ENCODE measurements at places on chromosomes 2 and 18.

- H3K36me3 ChIP-seq, result no peaks in the 10 kb centered on the region
- no peak overlapping the region for H3K27ac ChIP-seq
- peaks cover 6% of the 10 kb centered on the region for H3K4me1 ChIP-seq
- H3K4me3 ChIP-seq, result no peak overlapping the region
- peak; percentile 81 for DNase-seq
Measured at GRCh38 chr2:160210599-160211138, 10.6 kb upstream of the ITGB6 start.

- peaks cover 5% of the 10 kb centered on the region for H3K4me1 ChIP-seq
- no peak for DNase-seq
- H3K27me3 ChIP-seq, result no peaks in the 10 kb centered on the region
- H3K4me3 ChIP-seq, result no peak overlapping the region
- no peaks in the 10 kb centered on the region for H3K36me3 ChIP-seq
Measured at GRCh38 chr18:11498821-11499220, 110.6 kb upstream of the SLC35G4 start.

- H3K36me3 ChIP-seq, result no peaks in the 10 kb centered on the region
- no peaks in the 10 kb centered on the region for H3K27me3 ChIP-seq
- H3K4me3 ChIP-seq, result no peak overlapping the region
- no peaks in the 10 kb centered on the region for H3K4me1 ChIP-seq
- H3K27ac ChIP-seq, result no peak overlapping the region
Measured at GRCh38 chr18:32201948-32202672, 12.3 kb downstream of the MEP1B start.

DNA sequence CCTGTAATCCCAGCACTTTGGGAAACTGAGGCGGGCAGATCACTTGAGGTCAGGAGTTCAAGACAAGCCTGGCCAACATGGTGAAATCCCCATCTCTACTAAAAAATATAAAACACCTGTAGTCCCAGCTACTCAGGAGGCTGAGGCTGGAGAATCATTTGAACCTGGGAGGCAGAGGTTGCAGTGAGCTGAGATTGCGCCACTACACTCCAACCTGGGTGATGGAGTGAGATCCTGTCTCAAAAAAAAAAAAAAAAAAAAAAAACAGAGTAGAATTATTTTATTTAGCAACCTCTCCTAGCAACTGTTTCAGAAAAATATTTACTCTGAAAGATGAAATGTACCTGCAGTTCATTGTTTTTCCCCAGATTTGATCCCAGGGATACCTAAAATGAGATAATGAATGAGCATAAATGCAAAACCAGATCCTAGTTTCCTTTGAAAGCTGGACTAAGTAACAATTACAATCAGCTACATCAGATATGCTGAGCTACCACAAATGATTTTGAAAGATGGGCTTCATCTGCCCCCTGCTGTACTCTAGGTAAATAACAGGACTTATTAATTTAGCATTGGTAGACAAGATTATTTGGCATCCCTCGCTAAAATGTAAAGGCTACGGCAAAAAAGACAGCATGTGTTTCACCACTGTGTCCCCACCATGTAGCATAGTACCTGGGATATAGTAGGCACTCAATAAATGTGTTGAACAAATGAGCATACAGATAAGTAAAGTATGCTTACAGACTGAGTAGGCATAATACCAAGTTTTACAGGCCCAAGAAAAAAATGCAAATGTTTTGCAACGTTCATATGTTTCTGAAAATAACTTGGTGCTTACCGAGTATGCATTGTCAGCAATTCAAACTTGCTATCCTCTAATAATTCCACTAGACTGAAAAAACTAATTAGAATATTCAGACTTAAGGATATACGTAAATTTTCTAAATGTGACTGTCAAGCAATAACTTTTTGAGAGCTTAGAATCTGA lies 102.5 kb downstream of the ATL2 start:
- H3K27ac ChIP-seq, result no peak overlapping the region
- H3K36me3 ChIP-seq, result no peaks in the 10 kb centered on the region
- no peaks in the 10 kb centered on the region for H3K4me1 ChIP-seq

DNA sequence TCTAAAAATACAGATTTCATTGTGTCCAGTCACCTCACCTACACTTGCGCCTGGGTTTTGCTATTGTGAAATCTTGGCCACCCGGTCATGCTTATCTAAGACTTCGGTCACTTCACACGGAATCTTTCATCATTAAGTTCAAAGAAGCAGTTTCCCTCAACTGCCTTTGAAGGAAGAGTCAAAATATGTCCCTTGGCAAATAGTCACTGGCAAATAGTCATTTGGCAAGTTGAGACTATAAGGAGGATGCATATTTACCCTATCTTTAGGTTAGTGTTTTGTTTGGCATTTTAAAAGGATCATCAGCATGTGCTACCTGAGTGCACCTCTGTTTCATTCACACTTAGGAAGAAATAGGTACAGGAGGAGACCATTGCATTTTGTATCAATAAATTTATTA lies 95.9 kb downstream of the FEZ2 start:
- no peaks in the 10 kb centered on the region for H3K36me3 ChIP-seq
- no peaks in the 10 kb centered on the region for H3K27me3 ChIP-seq
- H3K4me1 ChIP-seq, result no peaks in the 10 kb centered on the region
- no peak overlapping the region for H3K4me3 ChIP-seq

DNA sequence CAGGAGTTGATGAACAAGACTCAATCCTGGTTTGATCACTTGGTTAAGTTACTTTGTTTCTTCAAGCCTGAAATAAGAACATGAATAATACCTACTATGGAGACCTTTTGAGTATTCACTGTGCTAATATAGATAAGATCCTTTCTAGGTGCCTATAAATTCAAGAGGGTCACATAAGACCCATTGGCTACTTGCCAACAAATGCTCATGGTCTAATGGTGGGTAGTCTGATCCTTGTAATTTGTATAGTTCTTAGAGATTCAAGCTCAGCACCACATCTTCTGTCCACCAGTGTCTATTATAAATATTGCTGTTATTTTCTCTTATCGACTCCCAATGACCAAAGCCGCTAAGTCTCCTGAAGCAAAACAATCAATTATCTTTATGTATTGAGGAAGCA lies 27.4 kb upstream of the ACSL3 start:
- no peaks in the 10 kb centered on the region for H3K27me3 ChIP-seq
- no peaks in the 10 kb centered on the region for H3K36me3 ChIP-seq
- no peak overlapping the region for H3K27ac ChIP-seq

GRCh38 chr2:239004274-239005015 lies 156.6 kb downstream of the TWIST2 start:
- H3K27me3 ChIP-seq, result peaks cover 1% of the 10 kb centered on the region
- DNase-seq, result no peak
- no peak overlapping the region for H3K4me3 ChIP-seq
- H3K4me1 ChIP-seq, result no peaks in the 10 kb centered on the region
- no peak overlapping the region for H3K27ac ChIP-seq

GRCh38 chr2:221335219-221335752 lies 236.8 kb downstream of the EPHA4 start:
- peaks cover 2% of the 10 kb centered on the region for H3K27me3 ChIP-seq
- no peak for DNase-seq
- no peak overlapping the region for H3K27ac ChIP-seq
- H3K4me1 ChIP-seq, result no peaks in the 10 kb centered on the region
- H3K36me3 ChIP-seq, result no peaks in the 10 kb centered on the region
- H3K4me3 ChIP-seq, result no peak overlapping the region

- H3K36me3 ChIP-seq, result no peaks in the 10 kb centered on the region
- no peak overlapping the region for H3K4me3 ChIP-seq
- no peak for DNase-seq
- no peak overlapping the region for H3K27ac ChIP-seq
Measured at GRCh38 chr2:114543236-114543766, 100.9 kb downstream of the DPP10 start.

GRCh38 chr2:150232321-150232720 lies 255.1 kb downstream of the RND3 start:
- no peaks in the 10 kb centered on the region for H3K4me1 ChIP-seq
- no peak overlapping the region for H3K4me3 ChIP-seq
- no peak overlapping the region for H3K27ac ChIP-seq
- no peaks in the 10 kb centered on the region for H3K36me3 ChIP-seq
- DNase-seq, result no peak
- no peaks in the 10 kb centered on the region for H3K27me3 ChIP-seq

DNA sequence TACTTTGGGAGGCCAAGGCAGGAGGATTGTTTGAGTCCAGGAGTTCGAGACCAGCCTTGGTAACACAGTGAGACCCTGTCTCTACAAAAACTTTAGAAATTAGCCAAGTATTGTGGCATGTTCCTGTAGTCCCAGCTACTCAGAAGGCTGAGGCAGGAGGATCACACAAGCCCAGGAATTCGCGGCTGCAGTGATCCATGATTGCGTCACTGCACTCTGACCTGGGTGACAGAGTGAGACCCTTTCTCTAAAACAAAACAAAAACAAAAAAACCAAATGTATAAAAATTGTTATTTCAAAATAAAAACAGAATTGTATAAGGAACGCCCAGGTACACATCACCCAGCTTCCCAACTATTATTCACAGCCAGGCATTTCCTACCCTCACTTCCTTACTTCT lies 54.1 kb upstream of the GPR155 start:
- DNase-seq, result no peak
- H3K4me3 ChIP-seq, result no peak overlapping the region
- H3K36me3 ChIP-seq, result peaks cover 3% of the 10 kb centered on the region
- H3K4me1 ChIP-seq, result peaks cover 25% of the 10 kb centered on the region
- peaks cover 9% of the 10 kb centered on the region for H3K27me3 ChIP-seq
- H3K27ac ChIP-seq, result no peak overlapping the region
